Left lobe of liver (tissue), 2 donors: ENCODE measurements at places on chromosomes 5 and 9.

DNA sequence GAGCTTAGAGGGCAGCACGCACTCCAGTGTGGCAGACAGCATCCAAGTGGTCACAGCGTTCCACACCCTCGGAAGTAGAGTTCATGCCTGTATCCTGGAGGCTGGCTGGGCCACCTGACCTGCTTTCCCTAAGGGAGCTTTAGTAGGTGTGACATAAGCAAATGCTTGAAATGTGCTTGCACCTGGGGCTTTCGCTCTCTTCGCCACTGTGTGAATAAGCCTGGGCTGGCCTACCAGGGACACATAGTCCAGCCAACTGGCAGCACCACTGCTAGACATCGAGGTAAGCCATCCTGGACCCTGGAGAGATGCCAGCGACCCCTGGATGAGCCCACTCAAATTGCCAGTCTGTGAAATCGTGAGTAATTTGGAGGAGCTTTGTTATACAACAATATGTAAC is 24.9 kb upstream of the IRX4 start:
- no peak for DNase-seq

GRCh38 chr9:137317718-137318511 is 15.8 kb upstream of the NRARP start:
- DNase-seq: no peak

DNA sequence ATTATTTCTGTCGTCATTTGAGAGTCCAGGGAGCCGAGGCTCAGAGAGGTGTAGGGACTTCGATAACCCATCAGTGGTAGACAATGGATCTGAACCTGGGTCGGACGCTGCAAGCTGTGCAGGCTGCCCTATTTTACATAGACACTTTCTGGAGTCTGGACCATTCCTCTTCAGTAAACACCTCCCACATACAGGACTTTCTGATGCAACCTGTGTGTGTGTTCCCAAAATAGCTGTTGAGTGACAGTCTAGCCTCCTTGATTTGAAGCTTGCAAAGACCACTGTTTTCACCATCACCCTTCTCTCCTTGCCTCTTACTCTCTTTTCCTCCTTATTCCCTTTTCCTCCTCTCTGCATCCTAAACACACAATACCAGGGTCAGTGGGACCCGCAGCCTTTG is 30.7 kb downstream of the CFAP77 start:
- DNase-seq: no peak

DNA sequence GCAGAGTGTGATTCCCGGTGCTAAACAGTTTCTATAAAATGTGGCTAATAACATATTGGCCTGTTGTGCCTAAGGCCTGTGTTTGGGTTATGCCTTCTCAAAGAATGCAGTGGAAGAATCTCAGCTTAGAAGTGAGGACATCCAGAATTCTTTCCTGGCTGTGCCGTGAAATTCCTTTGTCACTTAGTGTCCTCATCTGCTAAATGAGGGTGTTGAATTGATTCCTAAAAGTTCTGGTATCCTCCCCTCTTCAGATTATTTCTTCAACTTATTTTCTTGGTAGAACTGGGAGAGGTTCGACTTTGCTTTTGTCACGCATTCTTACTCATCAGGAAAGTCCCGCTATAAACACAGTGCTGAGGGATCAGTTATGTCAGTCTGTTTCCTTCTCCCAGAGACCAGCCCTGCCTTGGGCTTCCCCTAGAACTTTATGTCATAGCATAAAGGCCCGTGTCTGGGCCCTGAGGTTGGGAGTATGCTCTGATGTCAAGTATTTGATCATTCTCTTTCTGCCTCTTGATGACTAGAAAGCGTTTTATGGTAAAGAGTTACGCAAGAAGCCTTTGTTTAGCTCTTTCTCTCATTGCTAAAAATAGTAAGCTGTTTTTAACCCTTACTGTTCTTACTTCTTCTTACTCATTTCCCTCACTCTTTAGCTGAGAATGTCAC is 29.5 kb downstream of the MTAP start:
- no peak for DNase-seq

DNA sequence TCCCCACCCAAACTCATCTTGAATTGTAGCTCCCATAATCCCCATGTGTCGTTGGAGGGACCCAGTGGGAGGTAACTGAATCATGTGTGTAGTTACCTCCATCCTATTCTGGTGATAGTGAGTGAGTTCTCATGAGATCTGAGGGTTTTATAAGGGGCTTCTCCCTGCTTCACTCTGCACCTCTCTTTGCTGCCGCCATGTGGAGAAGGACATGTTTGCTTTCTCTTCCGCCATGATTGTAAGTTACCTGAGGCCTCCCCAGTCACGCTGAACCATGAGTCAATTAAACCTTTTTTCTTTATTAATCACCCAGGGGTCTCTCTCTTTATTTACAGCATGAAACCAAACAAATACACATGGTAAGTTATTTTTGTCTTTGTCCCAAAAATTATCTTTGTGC is 726.1 kb downstream of the CDH18 start:
- no peak for DNase-seq

GRCh38 chr9:100029251-100029650 is 69.5 kb downstream of the ERP44 start:
- DNase-seq: no peak

DNA sequence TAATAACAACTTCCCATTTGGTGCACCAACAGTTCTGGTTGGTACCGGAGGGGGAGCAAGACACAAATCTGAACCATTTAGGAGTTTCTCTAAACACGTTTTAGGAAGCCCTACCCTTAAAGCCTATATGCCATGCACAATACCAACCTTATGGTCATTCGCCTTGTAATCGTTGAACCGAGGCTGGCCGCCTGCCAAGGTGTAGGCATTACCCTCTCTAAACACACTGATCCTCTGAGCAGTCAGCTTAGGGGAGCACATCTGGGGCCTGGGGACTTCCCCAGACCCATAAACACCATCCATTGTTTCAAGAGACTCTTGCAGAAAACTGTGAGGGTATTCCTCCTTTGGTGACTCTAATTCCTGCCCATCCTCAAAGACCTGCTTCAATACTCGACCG is 328 bp downstream of the GRXCR2 start:
- no peak for DNase-seq

- no peak for DNase-seq
Observed at GRCh38 chr9:10172476-10172875, 440.3 kb downstream of the PTPRD start.

DNA sequence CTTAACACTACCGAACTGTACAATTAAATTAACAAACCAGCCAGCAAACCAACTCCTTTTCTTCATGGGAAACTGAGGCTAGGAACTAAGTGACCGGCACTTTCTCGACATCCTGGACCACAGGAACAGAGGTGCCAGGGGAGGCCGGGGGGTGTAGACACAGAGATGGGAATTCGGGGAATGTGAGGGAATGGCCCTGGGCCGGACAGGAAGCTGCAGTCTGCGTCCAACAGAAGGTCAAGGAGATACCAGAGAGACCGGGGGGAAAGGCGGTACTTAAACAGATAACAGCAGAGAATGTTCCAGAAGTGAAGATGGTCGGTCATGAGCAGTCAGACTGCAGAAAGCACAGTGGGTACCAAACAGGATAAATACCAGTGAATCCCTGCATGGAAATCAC is 40.3 kb downstream of the DBH start:
- no peak for DNase-seq

GRCh38 chr5:72662936-72663335 is 153.5 kb upstream of the TNPO1 start:
- DNase-seq: no peak

DNA sequence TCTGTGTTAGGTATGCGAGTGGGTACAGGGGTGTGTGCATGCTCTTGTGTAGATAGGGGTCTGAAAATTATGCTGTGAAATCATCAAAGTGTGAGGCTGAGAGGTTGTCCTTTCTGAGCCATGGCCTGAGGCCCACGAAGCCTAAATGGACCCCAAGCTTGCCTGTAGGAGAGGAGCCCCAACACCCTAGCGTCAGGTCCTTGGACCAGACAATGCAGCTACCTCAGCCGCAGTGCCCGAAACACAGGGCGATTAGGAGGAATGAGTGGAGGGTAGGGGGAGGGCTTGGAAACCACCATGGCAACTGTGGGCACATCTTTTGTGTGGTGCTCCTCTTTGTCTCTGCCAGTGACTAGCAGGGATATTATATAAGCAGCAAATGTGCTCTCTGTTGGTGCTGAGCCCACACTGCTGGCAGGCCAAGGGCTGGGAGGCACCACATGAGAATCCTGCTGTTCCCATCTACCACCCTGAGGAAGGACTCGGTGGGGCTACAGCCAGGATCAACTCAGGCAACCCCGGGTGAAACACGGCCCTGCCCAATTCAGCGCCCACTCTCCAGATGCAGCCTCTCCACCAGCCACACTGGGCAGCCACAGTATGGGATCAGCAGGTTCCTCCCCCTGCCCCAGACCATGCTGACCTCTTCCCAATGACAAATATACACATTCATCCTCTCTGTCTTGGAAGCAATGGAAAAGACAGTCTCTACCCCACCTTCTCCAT is 84.6 kb upstream of the FSTL4 start:
- no peak for DNase-seq

DNA sequence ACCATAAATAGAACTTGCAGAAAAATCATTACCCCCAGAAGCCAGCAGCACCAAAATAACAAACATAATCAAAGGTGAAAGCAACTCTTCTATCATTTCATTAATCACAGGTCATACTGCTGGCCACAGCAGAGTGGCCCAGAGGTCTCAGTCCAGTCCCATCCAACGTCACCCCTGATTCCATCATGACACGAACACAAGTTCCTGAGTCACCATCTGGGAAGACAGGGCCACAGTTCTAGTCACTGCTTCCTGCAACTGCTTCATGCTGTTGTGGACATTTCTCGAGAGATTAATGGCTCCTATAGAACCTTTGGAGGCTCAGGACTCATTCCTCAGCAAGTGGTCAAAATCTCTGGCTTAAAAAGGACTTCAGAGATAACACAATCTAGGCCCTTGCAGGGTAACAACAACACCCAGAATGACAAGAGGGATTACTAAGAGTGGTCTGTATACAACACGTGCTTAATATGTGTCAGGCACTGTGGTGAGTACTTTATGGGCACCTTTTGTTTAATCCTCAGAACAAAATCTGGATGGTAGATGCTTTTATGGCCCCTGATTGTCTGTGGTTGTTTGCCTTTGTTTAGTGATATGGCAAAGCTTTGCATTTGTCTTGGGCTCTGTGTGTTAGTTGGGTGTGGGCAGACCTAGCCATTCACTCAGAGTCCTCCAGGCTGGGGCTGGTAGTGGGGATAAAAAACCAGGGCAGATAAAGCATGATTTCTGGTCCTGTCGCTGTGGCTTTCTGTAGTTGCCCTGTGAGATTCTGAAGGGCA is 184.3 kb downstream of the DAB2IP start:
- no peak for DNase-seq

- no peak for DNase-seq
Observed at GRCh38 chr5:151463137-151464029, 16.0 kb downstream of the SLC36A1 start.

DNA sequence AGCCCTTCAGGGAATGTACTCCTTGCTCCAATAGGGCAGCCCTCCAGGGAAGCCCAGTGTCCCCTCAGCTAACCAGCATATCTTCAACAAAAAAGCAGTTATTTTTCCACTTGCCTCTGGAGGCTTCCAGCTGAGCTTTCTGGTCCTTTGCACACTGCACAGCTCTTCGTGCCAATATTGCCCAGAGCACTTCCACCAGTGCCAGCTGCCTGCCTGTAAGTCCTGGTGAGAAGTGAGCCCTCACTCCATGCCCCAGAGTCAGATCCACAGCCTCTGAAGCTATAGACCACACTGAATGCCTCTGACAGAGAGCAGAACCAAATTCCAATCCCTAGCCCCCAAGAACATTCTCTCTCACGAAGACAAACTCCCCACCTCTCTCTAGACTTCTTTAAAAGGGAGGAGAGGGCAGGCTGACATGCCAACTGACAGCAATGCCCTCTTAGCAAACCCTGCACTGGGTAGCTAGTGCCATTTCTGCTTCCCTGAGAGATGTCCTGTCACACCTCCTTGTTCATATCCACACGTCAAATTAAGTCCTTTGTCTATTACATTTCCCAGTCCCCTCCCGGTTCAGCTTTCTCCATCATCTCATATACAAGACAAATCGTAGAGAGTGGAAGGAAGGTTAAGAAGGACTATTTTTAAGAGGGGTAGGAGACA is 12.7 kb upstream of the HEXB start:
- DNase-seq: no peak

DNA sequence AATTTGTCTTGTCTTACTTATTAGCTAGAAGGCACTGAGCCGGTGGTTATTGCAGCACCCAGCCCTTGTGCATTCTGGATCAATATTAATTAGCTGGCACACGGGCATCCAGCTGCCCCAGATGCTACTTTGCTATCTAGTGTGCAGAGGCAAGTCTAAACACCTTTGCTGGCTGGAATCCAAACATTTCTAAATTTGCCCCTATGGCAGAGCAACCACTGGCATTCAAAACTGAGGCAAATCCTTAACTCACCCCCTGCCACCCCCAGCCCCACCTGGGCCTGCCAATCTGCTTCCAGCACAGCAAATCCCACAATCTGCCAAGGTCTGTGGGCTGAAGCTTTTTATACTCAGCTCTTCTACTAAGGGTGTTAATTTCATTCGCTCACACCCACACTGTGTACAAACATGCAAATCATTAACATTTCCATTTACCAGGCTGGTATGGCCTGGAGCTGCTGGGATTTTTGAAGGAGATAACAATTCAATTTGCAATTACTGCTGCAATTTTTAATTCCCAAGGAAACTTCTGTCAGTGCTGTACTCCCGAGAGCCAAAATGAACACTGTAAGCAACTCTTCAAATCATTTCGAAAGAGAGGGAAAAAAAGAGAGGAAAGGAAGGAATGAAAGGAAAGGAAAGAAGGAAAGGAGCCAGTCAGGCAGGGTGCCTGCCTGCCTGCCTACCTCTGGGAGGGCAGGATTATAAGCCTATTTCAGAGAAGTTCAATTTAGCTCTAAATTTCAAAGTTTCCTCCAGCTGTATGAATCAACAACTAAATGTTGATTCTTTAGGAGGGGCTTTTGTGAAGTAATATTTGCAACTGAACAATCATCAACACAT is 35.5 kb downstream of the RAPGEF1 start:
- peak; percentile 65 for DNase-seq

- no peak for DNase-seq
Observed at GRCh38 chr5:34734326-34734725, 78.2 kb downstream of the RAI14 start.

DNA sequence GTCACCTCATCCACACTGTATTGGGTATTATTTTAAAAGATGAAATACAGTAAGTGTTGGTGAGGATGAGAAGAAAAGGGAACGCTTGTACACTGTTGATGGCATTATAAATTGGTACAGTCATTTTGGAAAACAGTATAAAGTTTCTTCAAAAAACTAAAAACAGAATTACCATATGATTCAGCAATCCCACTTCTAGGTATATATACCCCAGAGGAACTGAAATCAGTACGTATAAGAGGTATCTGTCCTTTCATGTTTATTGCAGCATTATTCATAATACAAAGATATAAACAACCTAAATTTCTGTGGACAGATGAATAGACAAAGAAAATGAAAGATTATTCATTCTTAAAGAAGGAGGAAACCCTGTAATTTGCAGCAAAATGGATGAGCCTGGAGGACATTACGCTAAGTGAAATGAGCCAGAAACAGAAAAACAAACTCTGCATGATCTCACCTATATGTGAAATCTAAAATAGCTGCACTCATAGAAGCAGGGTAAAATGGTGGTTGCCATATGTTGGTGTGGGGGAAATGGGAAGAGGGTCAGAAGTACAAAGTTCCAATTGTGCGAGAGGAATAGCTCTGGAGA is 191.6 kb downstream of the TRIM36 start:
- DNase-seq: no peak
